ENCODE measurements at places on chromosomes 13 and 19.

DNA sequence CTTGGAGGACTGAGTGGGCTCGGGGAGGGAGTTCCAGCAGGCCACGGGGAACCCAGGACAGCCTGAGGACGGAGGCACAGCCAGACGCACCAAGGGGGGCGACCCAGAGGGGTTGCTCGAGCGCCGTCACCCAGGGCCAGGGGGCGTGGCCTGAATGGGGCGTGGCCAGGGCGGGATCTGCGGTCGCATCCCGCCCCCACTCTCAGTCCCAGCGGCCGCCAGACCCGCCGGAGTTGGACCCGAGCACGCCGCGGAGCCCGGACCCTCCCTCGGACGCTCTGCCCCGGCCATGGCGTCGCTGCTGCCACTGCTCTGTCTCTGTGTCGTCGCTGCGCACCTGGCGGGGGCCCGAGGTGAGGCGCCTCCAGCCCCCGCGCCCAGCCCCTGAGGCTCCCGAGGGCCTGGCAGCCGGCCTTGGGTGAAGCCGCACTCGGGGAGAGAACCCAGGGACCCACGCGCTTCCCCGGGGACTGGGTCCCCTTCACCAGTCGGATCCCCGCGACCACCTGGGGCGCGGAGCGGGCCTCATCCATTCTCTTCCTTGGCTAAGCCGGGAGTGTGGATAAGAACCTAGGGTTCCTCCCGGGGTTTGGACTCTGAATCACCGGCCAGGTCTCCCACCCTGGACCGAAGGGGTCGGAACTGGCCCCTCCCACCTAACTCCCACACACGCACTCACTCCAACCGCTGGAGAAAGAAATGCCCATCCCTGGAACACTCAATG is at the start of gene CILP2:
TSS of gene CILP2 (plus strand) at position 205 of the 724 bp plus-strand sequence. CDS start at position 290, 85 bp downstream.
- peak; percentile 60 for DNase-seq

DNA sequence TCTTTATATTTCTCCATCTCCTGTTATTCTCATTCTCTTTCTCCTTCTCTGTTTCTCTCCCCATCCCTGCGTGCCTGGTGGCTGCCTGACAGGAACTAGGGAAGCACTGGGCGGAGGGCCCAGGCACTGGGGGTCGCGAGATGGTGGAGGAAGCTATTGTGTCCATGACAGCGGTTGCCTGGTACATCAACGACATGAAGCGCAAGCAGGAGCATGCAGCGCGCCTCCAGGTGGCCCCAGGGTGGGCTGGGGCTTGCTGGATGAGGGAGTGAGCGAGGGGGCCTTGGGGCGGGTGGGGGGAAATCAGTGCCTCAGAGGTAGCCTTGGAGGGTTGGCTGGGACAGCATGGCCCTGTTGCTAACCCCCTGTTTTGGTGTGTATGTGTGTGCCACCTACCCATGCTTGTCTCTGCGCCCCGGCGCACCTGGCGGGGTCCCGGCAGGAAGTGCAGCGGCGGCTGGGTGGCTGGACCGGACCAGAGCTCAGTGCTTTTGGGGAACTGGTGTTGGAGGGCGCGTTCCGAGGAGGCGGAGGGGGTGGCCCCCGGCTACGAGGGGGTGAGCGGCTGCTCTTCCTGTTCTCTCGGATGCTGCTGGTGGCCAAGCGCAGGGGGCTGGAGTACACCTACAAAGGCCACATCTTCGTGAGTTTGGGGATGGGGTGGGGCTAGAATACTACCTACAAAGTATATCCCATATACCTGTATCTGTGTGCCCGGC is 5.2 kb downstream of the PLEKHG2 start:
- DNase-seq, result no peak

- DNase-seq, result no peak
Observed at GRCh38 chr19:41690801-41691065, 2.7 kb upstream of the CEACAM7 start.

DNA sequence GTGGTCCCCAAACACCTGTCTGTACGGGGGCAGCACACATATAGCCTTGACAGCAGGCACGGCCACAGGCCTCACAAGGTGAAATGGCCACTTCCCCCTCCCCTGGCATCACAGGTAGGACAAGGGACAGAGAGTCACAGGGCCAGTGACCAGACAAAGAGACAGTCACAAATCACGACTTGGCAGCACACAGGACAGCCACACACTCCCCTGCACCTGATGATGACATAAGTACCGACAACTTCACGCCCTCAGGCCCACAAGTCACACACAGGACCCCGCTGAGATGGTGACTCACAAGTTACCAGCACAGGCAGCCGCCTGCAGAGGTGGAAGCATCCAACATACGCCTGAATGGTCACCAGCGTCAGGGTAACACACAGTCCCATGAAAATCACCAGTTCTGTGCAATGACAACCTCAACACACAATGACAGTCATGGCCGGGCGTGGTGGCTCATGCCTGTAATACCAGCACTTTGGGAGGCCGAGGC is 16.5 kb downstream of the TYK2 start:
- DNase-seq, result no peak

DNA sequence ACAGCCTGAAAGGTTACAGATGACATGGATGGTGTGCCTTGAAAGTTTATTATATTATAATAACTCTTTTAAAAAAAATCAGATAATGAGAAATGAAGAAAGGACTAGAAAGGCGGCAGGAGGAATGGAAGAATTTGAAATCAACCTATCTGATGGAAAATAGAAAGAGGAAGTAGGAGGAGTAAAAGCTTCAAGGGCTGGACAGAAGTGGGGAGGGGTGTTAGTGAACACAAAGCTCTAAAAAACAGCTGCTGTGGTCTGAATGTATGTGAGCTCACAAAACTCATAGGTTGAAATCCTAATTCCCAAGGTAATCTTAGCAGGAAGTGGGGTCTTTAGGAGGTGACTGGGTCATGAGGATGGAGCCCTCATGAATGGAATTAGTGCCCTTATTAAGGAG is 19.5 kb downstream of the CCDC70 start:
- DNase-seq, result no peak

- no peak for DNase-seq
Observed at GRCh38 chr13:47417485-47417884, 520.6 kb upstream of the HTR2A start.

DNA sequence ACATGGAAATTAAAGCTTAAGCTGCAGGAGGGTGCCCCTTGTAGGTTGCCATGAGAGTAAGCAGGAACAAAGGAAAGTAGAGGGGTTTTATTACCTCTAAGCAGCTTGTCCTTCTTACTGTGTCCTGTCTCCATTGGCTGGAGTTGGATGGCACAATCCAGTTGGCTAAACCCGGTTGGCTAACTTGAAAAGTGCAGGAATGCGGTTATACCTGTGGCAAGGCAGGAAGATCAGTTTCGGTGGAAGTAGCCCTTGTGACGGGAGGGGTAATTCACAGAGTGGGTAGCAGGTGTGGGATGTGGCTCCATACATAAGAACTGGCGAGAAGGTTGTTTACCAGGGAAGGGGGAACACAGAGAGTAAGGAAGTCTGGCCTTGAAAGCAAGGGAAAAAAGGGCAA is 3.2 kb downstream of the ZNF726 start:
- peak; percentile 43 for DNase-seq

GRCh38 chr13:49651570-49652354 is 23.5 kb downstream of the ARL11 start:
- no peak for DNase-seq

DNA sequence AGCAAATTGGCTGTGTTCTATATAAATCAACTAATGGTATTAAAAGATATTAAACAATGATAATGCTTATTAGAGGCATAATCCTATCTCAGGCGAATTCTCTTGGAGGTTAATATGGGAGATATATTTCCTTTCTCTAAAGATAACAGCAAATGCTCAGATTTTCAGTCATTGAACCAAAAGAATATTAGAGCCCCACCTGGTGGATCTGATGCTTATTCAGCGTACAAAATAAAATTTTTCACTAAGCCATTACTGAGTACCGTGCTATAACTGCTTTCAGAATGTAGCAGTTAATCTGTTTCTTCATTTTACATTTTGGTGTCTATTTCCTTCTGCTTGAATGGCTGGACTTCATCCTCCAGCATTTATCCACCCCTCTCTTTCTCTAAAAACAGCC is 143.3 kb upstream of the IPO5 start:
- no peak for DNase-seq

GRCh38 chr13:111460548-111461444 is 140.4 kb downstream of the TEX29 start:
- no peak for DNase-seq

DNA sequence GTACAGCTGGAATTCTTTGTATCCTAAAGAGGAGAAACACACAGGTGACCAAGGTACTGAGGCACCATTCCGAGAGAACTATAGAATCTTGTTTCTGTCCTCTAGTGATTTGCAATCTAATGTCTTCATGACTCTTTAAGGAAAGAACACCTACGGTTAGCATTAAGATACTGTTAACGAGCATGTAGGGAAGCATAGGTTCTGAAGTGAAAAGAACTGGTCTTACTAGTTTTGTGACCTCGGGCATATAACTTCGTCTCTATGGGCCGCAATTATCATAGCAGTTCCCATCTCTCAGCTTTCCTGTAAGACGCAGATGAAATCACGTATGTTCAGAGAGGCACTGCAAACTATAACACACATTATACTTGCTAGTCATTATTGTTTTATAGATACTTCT is 193.0 kb upstream of the NBEA start:
- no peak for DNase-seq

- DNase-seq, result no peak
Observed at GRCh38 chr19:29193155-29193554, 19.8 kb downstream of the UQCRFS1 start.

GRCh38 chr13:78102121-78102677 is 183.6 kb upstream of the EDNRB start:
- no peak for DNase-seq

- no peak for DNase-seq
Observed at GRCh38 chr13:92896842-92897241, 329.8 kb upstream of the GPC6 start.

DNA sequence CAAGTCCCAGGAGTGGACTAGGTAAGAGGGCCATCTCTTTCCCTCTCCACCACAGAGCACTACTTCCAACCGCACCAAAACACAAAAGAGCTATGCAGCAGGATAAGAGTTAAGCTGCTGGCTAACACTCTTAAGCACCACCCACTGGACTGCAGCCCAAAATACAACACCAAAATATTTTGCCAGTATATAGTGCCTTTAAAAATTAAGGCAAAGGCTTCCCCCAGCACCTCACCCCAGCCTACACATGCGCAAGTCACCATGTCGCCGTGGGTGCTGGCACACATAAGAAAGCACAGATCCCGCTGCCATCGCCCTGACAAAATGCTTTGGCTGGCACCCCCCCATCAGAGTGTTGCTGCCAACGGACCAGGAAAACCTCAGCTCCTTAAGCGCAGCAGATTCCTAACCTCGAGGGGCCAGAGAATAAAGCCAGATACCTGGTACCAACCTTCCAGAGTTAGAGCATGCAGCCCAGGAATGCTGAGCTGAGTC is 608.3 kb downstream of the PCDH17 start:
- no peak for DNase-seq

DNA sequence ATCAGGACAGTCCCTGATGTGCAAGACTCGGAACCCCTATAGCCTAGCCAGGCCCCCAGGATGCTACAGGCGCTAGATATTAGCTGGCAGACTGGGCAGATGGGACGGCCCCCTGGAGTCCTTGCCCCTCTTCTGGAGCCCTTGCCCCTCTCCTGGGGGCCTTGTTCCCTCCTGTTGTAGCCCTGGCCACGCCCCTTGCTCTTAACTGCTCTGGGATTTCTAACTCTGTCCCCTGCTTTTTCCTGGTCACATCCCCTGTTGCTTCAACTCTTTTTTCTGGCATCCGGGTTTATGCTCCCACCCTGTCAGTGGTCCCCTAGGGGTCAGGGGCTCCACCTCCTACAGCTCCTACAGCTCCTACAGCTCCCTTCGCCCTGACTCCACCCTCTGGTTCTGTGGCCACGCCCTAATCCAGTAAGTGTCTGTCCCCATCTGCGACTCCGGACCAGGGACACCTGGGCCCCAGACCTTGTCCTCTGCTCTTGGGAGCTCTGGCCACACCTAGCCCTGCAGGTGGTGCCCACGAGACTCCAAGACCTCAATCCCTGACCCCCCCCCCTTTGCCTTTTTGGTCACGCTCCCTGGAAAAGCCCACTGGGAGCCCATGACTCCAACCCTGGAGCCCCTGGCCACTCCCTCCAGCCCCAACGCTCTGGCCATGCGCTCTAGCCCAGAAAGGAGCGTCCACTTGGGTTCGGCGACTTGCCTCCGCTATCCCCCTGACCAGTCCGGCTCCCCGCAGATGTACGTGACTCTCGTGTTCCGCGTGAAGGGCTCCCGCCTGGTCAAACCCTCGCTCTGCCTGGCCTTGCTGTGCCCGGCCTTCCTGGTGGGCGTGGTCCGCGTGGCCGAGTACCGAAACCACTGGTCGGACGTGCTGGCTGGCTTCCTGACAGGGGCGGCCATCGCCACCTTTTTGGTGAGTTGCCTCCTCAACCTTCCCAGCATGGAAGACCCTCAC is 6.8 kb downstream of the PLPPR2 start:
- DNase-seq, result no peak

DNA sequence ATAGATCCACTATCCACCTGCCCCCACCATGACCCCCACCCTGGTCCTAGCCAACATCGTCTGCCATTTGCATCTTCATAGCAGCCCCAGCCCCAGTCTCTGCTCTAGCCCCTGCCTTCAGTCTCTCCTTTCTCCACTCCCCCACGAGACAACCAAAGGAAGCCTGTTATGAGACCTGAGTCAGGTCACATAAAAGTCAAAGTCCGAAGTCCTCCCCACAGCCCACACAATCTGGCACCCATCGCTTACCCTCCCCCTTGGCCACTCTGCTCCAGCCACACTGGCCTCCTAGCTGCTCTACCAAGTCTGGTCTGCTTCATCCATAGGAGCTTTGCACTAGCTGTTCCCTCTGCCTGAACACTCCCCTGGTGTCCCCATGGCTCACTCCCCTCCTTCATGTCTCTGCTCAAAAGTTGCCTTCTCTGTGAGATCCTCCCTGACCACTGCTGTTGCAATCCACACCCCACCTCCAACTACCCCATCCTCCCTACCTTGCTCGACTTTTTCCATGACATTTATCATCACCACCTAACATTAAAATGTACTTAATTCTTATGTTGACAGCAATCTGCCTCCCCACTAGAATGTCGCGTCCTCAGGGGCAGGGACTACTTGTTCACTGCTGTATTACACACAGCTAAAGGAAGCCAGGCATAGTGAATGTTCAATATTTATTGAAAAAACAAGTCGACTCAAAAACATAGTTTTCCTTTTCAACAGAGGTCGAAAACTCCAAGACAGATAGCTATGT is 1.2 kb upstream of the PLEKHG2 start:
- no peak for DNase-seq

Measured in lower lobe of right lung (tissue), 2 donors.